ENCODE measurements at places on chromosomes 16 and 17.

DNA sequence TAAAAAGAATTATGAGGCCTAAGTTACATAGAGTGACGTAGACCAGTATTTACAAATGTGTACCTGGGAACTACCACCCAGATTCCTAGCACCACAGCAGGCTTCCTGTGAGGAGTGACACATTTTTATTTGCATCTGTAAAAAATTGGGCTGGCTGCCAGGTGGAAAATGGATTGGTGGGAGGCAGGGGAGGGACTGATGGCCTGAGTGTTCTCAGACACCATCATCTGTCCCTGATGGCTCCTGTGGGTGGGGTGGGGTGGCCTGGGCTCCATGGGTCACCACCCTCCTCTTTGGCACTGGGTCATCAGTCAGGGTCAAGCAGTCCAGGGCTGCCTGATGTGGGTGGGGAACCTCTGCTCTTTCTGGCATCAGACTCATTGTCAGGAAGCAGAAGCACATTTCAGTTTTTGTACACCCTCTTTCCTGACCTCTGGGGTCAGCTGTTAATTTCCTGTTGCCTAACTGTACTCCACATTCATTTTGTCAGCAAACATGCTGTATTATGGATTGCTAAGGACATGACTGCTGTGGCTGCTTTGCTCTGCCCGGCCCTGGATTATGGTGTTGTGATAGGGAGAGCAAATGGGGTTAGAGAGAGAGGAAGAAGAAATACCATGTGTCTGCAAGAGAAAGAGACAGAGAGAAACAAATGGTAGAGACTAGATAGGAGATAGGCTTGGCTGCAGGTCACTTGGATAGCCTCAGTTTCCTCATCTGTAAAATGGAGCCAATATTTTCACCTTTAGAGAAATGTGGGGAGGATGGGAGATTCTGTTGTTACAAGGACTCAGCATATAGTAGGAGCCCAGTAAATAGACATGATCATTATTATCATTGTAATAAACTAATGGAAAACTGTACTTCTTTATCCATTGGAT is 11.6 kb upstream of the MFAP4 start:
- DNase-seq = no peak

GRCh38 chr17:56798916-56799315 is 34.8 kb downstream of the C17orf67 start:
- no peak for DNase-seq

GRCh38 chr17:81057079-81057730 is 22.3 kb downstream of the BAIAP2 start:
- DNase-seq = no peak

- no peak for DNase-seq
Measured at GRCh38 chr16:50762241-50762640, 20.4 kb downstream of the CYLD start.

DNA sequence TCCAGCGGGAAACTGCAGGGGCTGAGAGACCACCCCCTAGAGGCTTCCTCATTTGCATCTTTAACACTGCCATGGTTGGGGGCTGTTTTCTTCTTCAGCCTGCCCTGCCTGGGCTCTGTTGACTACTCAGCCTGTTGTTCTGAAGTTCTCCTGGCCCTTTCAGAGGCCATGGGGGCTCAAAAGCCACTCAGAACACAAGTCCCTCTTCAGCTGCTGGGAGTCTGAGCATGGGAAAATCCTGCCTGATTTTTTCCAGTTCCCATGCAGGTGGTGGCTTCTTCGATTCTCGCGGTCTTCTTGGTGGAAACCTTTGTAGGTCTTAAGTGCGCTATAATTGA is 36.3 kb downstream of the PLCG2 start:
- no peak for DNase-seq

DNA sequence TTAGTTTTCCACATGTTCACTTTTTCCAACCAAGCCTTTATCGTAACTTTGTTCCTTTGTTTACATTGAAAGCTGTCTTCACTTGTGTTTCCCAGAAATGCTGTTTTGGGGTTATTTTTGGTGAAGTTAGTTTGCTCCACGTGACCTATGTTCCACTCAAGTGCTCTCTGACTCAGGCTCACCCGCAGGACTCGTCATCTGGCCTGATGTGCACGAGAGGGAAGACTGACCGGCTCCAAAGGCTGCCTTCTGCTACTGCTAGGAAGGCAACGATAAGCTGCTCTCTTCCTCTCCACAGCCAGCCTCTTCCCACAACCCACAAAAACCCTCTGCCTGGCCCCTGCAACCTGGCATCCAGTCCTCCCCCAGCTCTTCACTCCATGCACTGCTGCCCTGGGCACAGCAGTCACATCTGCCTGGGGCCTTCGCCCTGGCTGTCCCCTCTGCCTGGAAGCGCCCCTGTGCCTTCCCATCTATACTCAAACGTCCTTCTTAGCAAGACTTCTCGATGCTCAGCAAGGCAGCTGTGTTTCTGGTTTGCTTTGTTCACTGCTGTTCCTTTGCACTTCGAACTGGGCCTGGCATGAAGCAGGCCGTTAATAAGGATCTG is 28.0 kb downstream of the ZCCHC14 start:
- peak; percentile 9 for DNase-seq

GRCh38 chr16:56607109-56607618 is 1.2 kb upstream of the MT2A start:
- DNase-seq = no peak

GRCh38 chr16:50247906-50248608 is 18.3 kb upstream of the ADCY7 start:
- DNase-seq = no peak

GRCh38 chr16:83397601-83398291 is 410.0 kb upstream of the HSBP1 start:
- no peak for DNase-seq

- DNase-seq = no peak
Measured at GRCh38 chr17:72351884-72352346, 231.1 kb downstream of the SOX9 start.

- DNase-seq = no peak
Measured at GRCh38 chr16:62585041-62585545, 548.9 kb upstream of the CDH8 start.

- no peak for DNase-seq
Measured at GRCh38 chr16:83475108-83475507, 332.7 kb upstream of the HSBP1 start.

- DNase-seq = peak; percentile 81
Measured at GRCh38 chr17:79160980-79161636, 86.5 kb downstream of the ENGASE start.

- DNase-seq = no peak
Measured at GRCh38 chr16:84786605-84787262, 33.1 kb upstream of the CRISPLD2 start.

- peak; percentile 38 for DNase-seq
Measured at GRCh38 chr16:1413684-1414531, 596 bp downstream of the UNKL start.

GRCh38 chr17:38619451-38619795 is 13.7 kb upstream of the SRCIN1 start:
- no peak for DNase-seq

- no peak for DNase-seq
Measured at GRCh38 chr17:57125406-57125805, 40.4 kb downstream of the AKAP1 start.

- DNase-seq = peak; percentile 69
Measured at GRCh38 chr17:7885367-7886226, 3.0 kb upstream of the CHD3 start.

DNA sequence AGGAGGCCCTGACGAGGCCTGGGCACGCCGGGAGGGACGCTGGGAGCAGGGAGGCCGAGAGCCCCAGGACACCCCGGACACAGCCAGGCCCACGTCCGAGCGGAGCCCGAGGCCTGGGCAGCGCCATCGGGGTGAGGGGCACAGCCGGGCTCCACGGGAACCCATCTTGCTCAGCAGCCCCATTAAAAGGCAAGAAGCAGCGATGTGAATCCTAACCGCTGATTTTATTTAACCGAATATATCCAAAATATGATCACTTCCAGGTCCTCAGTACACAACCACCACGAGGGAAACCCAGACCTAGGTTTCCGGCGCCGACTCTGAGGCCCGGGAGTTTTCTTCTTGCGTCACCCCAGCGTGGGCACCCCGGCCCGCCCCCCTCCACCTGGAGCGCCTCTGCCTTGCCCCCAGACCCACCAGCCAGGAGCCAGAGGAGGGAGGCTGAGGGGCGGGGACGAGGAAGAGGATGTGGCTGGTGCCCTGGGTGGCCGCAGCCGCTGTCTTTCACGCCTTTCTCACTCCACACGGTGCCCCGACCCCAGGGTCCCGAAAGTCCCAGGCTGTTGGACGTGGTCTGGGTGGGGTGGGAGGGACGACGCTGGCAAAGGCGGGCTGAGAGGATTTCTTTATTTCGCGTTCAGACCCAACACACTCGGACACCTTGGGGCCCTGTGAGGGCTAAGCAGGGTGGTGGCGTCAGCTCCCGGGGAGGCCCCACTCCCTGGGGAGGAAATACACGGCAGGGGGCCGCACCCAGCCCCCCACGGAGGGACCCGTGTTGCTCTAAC is 568 bp upstream of the CCDC154 start:
- no peak for DNase-seq

DNA sequence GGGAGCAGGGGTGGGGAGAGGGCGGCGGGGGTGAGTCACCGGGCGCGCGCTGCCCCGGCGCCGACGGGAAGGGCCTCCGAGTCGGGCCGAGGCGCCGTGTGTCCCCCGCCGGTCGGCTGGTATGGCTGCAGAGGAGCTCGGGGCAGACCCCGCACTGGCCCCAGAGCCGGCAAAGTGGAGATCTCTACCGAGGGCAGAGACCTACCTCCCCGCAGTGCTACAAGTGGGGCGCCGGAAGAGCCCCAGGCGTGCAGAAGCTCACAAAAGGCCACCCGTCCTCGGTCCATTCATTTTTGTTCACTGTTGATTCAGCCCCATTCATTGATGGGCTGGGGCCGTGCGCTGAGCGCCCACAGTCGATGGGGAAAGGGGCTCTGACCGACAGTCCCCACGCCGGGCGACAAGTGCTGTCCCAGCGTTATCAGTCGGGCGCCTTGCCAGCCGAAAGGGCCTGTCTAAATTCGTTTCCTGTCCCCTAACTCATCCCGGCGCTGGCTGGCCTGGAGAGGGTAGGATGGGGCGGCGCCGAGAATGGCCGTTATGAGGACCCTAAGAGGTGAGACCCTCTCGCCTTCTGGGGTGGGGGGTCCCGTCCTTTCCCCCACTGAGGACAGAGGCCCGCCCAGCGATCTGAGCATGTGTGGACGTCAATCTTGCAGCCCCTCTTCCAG is 709 bp upstream of the ENO3 start:
- no peak for DNase-seq

DNA sequence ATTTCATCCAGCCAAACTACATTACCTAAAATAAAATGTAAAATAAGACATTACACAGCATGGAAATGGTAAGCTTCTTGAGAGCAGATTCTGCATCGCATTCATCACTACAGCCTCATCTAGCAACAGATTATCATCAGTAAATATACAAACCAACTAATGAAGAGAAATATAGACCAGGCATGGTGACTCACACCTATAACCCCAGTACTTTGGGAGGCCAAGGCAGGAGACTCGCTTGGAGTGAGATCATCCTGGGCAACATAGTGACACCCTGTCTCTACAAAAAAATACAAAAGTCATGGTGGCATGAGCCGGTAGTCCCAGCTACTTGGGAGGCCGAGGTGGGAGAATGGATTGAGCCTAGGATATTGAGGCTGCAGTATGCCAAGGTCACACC is 19.9 kb downstream of the NCBP3 start:
- DNase-seq = no peak

DNA sequence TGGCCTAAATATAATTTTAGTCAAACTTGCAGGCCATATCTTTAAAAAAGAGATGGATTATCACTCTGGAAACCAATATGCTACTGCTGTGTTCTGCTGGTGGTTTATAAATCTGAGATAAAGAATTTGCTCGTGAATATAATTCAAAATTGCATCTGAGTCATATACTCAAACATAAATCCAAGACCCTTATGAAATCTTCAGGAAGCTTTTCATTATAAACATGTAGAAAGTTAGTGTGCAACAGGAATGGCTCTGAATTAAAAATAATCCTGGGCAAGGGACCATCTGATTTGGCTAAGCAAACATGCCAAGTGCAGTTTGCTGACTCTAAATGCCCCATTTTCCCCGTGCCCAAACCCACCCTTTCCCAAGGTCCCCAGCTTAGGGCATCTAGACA is 57.3 kb downstream of the TEX2 start:
- no peak for DNase-seq

DNA sequence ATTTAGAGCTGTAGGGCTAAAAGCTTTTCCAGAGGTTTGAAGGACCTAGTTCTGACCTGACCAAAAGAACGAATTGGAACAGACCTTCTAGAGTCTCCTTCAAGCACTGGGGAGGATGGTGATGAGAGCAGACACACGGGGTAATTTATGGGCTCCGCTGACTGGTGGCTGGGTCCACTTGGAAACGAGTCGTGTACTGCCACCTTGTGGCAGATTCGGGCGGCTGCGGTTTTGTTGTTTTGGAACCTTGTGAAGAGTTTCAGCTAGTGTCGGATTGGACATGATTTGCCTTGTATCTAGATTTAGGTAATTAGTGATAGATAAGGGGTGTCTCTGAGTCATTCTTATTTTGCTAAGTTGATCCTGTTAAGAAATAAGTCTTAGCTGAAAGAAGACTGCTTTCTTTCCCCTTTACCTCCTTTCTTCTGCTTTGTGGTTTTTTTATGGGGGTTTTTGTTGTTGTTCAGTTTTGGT is 98.9 kb downstream of the AATF start:
- DNase-seq = peak; percentile 85

GRCh38 chr17:4004517-4005295 is 40.5 kb upstream of the ATP2A3 start:
- peak; percentile 42 for DNase-seq

DNA sequence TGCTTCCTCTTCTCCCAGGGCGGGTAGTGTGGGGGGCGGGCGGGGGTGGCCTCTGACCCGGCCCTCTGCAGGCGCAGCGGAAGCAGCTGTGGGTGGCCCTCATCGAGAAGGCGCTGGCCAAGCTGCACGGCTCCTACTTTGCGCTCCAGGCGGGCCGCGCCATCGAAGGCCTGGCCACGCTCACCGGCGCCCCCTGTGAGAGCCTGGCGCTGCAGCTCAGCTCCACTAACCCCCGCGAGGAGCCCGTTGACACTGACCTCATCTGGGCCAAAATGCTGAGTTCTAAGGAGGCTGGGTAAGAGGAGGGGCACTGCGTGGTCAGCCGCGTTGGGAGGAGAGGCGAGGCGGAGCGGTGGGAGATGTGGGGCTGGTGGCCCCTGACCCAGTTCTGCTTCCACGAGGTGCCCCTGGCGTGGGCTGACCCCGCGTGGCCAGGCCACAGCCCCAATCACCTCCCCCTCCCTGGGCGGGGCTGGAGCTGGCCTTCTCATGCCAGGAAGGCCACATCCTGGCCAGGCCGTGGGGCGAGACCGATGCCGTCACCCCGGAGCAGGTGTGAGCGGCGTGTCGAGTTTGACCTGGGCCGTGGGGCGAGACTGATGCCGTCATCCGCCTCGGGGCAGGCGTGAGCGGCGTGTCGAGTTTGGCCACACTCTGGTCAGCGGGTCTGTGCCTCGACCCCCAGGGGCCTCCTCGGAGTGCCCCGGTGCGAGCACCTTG is 10.5 kb upstream of the PRR35 start:
- DNase-seq = no peak

DNA sequence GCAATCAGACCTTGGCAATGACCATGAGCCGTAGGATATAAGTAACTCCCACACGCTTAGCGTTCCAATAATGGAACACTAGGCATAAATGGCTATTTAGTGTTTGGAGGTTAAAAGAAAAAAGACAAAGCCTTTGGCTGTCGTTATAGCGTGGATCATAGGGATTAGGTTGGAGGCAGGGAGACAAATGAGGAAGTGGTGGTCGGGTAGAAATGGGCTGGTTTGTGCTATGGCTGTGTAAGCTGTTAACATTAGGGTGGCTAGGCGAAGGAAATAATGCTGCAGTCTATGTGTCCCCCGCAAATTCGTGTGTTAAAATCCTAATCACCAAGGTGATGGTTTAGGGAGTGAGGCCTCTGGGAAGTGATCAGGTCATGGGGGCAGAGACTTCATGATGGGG is 120.4 kb upstream of the IRX6 start:
- DNase-seq = no peak

GRCh38 chr17:29140051-29140621 is 40.1 kb downstream of the MYO18A start:
- DNase-seq = peak; percentile 68
